GM23338 (cell line): ENCODE measurements at places on chromosomes 4 and X. TPM values are rescaled to one million over a fixed set of nuclear protein-coding genes. Genes with fewer than 3 reads are reported as not detected.

- no peak for DNase-seq
- H3K27me3 ChIP-seq = no peaks in the 10 kb centered on the region
- H3K27ac ChIP-seq = no peak overlapping the region
- no peaks in the 10 kb centered on the region for H3K36me3 ChIP-seq
- H3K4me1 ChIP-seq = peaks cover 9% of the 10 kb centered on the region
These were observed 53.2 kb downstream of the SPRY1 start for GRCh38 chr4:123449780-123450179.

ODAPH gene
- not detected in 2 replicates for total RNA-seq

SEC31A gene
- total RNA-seq = 98.8 and 110 TPM in 2 replicates

MEPE gene
- total RNA-seq = not detected in 2 replicates

GBA3 gene
- total RNA-seq = not detected in 2 replicates

CXCL11 gene
- total RNA-seq = 0.23 and 1.9 TPM in 2 replicates
